ENCODE measurements at places on chromosomes 7 and 10. TPM values are rescaled to one million over a fixed set of nuclear protein-coding genes. Genes with fewer than 3 reads are reported as not detected.

DNA sequence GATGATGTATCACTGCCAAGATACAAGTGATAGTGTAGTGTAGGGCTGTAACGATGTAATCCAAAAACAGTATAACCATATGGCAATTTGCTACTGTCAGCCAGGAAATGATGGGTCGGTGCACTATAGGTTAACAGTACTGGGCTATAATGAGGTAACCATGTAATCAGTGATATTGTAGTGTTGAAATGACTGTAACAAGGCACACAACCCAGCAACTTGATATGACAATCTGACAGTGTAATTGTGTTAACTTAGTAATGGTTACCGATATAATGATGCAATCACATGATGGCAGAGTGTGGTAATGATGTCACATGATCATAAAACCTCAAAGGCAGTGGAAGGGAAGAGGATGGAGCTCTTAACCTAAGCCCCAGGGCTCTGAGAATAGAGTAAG lies 73.8 kb upstream of the SLF2 start:
- no peak for DNase-seq

The ANAPC16 gene
- 86.1 TPM for polyA plus RNA-seq

The BMPER gene
- 5.8 TPM for polyA plus RNA-seq

- DNase-seq: no peak
Observed at GRCh38 chr10:91127341-91128082, 93.0 kb upstream of the PCGF5 start.

DNA sequence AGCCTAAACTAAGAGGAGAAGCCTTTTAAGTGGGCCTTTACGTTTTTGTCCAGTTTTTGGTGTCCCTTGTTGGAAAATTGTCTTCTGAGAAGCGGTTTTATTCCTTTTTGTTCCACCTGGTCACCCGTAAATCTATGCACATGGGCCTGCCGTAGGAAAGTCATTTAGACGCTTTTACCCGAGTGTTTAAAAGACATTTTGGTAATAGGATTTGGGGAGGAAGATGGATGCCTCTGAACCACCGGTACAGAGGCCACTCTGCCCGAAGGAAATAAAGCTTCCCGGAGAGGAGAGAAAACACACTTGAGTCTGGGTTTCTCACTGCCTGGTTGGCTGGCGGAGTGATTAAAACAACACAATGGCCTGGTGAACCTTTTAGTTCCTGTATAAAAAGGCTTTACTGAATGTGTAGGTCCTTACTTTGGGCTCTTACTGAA lies 760 bp downstream of the THNSL1 start:
- DNase-seq: no peak

DNA sequence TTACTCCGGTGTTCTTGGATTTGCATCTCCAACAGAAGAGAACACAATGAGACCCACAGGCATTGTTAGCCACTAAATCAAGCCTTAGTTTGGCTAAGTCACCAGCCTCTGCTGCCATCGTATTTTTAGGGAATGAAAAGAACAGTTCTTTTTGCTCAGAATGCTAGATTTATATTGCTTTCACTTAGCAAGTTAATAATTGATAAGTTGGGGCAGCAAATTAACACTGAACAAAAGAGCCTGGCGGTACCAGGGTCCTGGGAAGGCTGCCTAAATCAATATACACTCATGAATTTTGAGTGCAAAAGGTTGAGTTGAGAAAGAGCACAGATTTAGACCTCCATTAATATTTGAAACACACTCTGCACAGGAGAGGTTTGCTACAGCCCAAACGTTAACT lies 767.7 kb downstream of the TYW1 start:
- DNase-seq: peak; percentile 47

The LRIT2 gene
- polyA plus RNA-seq: not detected

- DNase-seq: no peak
Observed at GRCh38 chr7:159142730-159143129, 1.9 kb downstream of the VIPR2 start.

DNA sequence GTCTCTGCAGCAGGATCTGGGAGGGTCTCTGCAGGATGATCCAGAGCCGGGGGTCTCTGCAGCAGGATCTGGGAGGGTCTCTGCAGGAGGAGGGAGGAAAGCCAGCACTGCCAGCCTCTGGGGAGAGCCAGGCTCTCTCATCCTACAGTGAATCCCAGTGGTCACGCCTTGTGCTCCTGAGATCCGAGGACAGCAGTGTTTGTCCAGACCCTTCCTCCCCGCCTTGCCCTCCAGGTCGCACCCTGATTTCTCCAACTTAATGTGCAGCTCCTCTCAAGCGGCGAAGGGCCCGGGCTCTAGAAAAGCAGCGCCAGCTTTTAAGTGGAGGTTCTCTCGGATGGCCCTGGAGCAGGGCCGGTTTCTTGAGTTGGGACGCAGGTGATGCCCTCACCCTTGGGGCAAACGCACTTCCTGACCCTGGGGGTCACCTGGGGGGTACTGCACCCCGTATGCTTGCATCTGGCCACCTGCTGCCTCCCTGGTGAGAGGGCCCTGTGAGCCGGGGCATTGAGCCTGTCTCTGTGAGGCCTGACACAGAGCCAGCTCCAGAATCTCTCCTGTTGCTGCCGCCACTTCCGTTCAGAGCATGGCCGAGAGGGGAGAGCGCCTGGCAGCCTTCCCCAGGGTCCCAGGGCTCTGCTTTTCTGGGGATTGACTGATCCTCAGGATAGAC lies 111.6 kb downstream of the ACTR3B start:
- DNase-seq: no peak

DNA sequence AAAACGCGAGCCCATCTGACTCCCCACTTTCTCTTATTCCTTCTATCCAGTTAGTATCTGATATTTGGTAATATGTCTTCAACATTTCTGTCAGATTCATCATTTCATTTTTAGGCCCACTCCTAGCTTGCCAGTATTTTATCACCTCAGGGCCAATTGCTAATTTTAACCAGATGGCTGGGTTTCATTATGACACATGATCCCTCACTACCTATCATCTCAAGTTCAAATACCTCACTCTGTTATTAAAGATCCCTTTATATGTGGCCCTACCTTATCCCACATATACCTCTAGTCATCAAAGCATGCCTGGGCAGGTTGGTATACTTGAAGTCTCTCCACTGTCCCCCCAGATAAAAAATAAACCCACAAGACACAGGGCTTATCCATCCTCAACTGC lies 104.9 kb downstream of the RNLS start:
- no peak for DNase-seq

The METTL2B gene
- 32.3 TPM for polyA plus RNA-seq

DNA sequence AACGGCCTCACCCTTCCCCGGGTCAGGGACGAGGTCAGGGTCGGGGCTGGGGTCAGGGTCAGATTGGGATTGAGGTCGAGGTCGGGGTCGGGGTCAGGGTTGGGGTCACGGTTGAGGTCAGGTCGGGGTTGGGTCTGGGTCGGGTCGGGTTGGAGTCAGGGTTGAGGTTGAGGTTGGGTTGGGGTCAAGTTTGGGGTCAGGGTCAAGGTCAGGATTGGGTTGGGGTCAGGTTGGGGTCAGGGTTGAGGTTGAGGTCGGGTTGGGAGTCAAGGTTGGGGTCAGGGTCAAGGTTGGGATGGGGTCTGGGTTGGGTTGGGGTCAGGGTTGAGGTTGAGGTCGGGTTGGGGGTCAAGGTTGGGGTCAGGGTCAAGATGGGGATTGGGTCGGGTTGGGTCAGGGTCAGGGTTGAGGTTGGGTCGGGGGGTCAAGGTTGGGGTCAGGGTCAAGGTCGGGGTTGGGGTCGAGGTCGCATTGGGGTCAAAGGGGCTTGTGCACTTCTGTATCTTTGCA lies 131.4 kb downstream of the VIPR2 start:
- DNase-seq: no peak

The TET1 gene
- polyA plus RNA-seq: 0.45 TPM

- no peak for DNase-seq
Observed at GRCh38 chr7:42671627-42672026, 240.2 kb downstream of the C7orf25 start.

GRCh38 chr7:79984210-79984609 lies 150.4 kb upstream of the GNAI1 start:
- DNase-seq: no peak

The GLRX3 gene
- polyA plus RNA-seq: 153 TPM

The DNAH11 gene
- polyA plus RNA-seq: 0.01 TPM

DNA sequence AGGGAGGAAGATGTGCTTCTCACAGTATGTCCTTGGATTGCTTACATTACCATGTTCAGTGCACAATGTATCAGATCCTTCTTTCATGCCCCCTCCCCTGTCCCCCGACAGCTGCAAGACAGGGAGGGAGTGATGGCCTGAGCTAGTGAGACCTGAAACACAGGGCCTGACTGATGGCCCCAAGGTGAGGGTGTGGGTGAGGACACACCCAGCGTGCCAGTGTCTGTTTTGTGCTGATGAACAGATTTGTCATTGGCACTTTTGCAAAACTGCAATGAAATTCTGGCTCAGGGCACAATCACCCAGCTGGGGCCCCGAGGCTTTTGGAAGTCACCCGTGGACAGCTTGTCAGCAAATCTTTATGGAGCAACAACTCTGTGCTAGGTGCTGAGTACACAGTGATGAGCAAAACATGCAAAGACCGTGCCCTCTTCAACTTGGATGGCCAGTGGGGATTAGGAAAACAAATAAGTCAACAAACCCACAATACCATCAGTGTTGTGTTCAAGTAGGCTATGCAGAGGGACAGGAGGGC lies 59.4 kb upstream of the EMX2 start:
- no peak for DNase-seq

DNA sequence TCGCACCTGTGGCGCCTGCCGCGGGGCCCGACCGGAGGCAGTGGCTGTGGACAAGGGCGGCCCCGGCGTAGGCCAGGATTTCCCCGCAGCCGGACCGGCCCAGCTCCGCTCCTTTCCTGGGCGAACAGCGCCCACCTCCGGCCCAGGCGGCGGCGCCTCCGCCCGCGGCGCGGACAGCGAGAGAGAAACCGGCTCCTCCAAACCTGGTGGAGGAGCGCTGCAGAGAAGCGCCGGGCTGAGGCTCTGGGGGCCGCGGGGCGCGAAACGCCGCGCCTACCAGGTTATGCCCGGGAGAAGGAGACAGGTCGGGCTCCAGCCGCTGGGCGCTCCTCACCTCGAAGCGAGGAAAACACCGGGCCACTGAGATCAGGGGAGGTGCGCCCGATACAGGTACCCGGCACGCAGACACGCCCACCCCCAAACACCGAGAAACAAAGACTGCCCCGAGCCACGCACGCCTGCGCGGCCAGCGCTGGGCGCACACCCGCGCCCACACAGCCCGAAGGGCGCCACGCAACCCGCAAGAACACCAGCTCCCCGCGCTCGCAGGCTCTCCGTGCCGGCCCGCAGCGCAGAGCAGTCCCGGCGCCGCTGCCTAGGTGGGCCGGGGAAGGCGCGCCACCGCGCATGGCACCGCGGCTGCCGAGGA lies 3.3 kb downstream of the GRID1 start:
- peak; percentile 70 for DNase-seq

DNA sequence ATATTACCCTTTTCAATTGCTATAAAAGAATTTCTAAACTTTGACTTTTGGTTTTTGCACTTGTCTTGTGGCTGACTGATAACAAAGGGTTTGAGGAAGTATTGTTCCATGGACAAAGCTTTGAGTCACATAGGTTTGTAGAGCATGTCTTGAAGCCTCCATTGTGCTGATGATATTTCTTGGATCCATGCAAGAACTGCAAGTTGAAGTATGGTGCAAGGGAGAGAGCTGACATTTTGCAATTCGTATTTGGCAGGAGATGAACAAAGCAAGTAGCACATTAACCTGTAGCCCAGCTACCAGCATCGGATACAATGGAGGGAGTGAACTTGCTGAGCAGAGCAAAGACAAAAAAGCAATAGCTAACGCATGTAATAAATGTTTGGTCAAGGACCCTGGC lies 23.4 kb downstream of the MGAM2 start:
- DNase-seq: peak; percentile 89

GRCh38 chr7:51025668-51026067 lies 243.0 kb upstream of the GRB10 start:
- DNase-seq: no peak
